Omental fat pad (tissue), 4 donors: ENCODE measurements at places on chromosomes 16 and 17.

- no peak for DNase-seq
Observed at GRCh38 chr17:17606416-17607000, 15.0 kb upstream of the PEMT start.

- no peak for DNase-seq
Observed at GRCh38 chr17:12744298-12744697, 45.0 kb upstream of the ARHGAP44 start.

DNA sequence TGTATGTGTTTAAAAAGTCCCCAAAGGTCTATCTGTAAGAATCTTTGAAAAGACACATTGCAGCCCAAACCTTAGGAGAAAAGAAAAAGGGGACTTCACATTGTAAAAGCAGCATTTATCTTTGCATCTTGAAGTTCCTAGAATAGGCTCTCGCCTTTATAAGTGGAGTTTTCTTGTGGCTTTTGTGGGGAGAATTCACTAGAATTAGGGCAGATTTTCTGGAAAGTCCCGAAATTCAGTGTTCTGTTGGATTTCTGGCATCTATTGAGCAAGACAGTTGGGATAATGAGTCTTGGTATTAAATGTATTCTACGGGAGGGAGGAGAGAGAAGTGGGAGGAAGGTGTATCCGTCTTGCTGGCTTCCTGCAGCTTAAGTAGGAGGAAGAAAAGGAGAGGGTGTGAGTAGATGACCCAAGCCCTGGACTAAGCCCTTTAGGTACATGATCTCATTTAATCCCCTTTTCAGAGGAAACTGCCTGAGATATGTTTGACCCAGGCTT is 62.6 kb downstream of the PRKCA start:
- no peak for DNase-seq

- no peak for DNase-seq
Observed at GRCh38 chr16:24652803-24653202, 76.6 kb upstream of the TNRC6A start.

- DNase-seq = no peak
Observed at GRCh38 chr16:67562918-67563707, 787 bp downstream of the CTCF start.

GRCh38 chr16:56422896-56423441 is 2.4 kb downstream of the AMFR start:
- no peak for DNase-seq

DNA sequence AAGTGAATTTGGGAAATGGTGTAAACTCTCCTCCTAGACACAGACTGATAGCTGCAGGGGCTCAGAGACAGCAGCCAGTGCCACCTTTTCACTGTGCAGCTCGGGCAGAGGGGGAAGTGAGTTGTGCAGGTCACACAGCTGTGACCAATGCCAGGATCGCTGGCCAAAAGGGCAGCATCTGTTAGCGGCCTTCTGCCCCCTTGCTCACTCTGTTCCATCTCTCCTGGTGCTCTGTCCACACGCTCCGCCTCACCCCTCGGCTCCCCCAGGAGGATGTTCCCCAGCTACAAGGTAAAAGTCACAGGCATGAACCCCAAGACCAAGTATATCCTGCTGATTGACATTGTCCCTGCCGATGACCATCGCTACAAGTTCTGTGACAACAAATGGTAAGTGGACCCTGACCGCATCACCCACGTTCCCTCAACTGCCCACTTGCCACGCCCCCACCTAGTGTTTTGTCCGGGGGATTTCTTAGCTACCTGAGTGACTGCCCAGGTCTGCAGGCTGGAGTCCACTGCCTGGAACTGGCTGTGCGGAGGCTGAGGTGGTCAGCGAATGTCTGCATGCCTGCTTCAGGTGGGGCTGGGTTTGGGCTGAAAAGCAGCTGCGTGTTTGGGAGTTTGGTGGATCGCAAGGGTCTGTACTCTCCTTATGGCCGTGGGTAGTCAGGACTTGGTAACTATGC is 13.5 kb downstream of the TBX4 start:
- DNase-seq = no peak

GRCh38 chr17:44187131-44187899 is 543 bp downstream of the TMUB2 start:
- DNase-seq = peak; percentile 59

GRCh38 chr16:4561596-4561995 is 5.5 kb downstream of the C16orf96 start:
- no peak for DNase-seq

DNA sequence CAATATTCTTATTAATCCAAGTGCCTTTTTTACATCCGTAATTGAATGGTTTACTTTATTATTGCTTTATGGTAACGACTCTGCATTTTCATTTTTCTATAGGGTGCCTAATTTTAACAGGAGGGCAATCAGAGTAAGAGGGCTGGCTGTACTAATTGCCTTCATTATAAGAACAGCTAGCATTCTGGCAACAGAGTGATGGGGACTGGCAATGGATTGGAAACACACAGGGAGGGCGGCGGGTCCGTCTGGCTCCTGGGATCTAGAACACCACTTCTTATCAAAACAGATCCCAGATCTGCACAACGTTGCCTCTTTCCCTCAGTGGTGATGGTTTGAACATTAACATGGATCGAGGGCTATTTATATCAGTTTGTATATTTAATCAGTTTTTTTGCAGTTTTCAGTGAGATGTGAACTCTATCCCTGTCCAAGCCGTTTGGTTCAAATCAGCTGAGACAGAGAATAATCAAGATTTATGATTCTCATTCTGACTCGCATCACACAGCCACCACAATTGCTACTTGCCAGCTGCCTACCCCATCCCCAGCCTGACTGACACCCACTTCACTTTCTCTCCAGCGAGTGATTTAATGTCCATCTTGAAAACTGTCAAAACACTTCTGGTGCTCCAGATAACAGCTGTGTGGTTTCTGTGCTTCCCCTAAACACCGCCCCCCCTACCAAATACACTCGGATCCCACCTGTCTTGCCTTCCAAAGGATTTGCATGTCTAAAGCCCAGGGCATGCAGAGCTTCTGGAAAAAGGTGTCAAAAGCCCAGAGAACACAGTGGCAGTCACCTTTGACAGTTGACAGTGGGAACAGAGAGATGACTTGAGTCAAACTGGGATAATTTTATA is 327.9 kb downstream of the HS3ST4 start:
- DNase-seq = no peak

DNA sequence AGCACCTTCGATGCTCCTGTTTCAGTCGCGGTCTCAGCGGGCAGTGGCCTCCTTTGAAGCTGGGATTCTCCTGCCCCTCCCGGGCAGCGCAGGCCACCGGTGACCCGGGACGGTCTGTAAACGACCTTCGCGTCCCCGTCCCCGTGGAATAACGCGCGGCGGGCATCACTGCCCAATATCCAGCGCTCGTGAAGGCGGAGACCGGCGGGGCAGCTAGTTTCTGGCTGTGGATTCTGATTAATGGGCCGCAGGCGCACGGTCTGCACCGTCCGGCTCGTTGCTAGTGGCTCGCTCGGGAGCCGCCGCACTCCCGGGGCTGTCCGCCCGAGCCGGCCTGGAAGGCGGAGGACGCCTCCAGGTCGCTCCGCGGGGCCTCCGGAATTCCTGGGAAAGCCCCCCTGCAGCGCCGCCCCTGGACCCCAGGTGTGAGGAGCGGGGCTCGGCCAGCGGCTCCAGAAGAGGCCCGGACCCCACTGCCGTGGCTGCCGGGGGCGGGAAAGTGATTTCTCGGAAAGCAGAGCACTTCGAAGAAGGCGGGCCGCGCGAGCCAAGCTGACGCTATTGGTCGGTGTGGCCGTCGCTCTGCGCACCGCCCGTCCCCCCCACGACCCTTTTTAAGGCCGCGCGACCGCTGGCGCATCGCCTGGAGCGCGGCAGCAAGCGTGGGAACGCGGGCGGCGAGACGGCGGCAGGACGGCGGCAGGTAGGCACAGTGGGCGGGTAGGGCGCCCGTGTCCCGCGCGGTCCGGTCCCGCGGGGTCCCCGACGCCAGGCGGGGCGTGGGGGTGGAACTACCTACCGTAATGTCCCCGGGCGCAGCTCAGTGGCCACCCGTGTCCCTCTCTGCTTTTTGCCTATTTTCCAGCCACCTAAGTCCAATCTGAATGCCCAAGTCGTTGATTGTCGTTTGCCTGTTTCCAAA is at the start of gene IRF8:
TSS of gene IRF8 (plus strand) at position 642 of the 922 bp plus-strand sequence. CDS start 3,854 bp downstream, outside the sequence.
- no peak for DNase-seq

- DNase-seq = no peak
Observed at GRCh38 chr17:43813386-43813785, 19.6 kb downstream of the MPP3 start.

DNA sequence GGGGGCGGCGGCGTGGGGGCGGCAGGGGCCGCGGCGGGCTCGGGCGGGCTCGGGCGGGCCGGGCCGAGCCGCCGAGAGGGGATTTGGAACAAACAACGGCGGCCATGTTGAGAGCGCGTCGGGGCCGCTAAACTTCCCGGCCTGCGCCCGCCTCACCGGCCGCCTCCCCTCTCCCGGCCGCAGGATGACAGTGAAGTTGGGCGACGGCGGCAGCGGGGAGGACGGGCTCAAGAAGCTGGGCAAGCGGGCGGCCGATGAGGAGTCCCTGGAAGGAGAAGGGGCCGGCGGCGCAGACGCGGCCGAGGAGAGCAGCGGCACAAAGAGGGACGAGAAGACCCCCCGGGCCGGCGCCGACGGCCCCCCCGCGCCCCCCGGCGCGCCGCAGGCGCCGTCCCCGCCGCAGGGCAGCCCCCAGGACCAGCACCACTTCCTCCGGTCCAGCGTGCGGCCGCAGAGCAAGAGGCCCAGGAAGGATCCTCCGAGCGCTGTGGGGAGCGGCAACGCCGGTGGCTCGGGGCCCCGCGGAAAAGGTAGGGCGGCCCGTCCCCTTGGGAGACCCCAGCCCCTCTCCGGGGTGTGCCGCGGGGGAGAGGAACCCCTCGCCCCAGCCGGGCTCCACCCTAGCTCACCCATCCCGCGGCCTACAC is 2.4 kb downstream of the CRAMP1 start:
- no peak for DNase-seq

- DNase-seq = no peak
Observed at GRCh38 chr16:14071576-14072271, 605 bp downstream of the MRTFB start.

DNA sequence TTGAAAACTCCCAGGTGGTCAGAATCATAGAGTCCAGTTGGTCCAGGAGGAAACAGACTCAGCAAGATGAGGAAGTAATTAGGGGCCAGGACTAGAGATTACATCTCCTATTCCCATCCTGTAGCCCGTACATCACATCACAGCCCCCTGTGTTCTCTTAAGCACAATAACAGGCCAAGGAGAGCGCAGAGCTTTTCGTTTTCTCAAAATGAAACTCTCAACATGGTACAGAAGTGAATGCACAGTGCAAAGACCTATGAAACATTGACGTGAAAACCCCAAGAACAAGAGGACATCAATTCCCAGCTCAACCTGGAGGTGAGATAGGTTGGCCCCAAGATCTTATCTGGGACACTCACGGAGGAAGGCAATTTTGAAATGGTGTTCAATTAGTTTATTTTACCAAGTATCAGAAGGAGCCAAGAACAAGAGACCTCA is 9.0 kb downstream of the PIK3R5 start:
- DNase-seq = no peak

DNA sequence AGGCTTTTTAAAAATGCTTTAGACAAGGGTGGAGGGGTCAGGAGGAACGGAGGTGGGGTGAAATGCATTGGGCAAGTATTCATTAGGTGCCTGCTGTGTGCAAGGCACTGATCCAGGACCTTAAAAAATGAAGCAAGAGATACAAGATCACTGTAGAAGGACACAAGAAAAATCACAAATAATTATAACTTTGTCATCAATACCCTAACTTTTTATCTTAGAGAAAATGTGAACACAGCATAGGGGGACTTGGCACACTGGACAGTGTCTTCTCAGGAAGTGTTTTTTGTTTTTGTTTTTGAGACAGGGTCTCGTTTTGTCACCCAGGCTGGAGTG is 7.0 kb downstream of the EPOP start:
- no peak for DNase-seq

DNA sequence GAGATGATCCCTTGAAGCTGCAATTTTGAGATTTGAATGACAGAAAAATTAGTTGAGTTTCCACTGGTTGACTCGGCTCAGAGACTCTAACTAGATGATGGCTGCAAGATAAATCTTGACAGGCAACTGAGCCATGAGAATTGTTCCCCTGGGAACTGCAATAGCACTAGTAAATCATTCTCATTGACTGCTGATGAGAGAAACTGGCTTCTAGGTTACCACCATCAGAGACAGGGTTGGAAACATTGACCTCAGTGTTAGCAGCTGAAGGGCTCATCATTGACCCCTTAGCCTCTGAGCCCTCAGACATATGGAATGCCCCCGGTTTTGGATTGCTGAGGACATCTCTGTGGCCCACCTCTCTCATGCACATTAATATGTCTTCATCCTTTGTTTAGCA is 125.4 kb upstream of the COX10 start:
- DNase-seq = no peak

DNA sequence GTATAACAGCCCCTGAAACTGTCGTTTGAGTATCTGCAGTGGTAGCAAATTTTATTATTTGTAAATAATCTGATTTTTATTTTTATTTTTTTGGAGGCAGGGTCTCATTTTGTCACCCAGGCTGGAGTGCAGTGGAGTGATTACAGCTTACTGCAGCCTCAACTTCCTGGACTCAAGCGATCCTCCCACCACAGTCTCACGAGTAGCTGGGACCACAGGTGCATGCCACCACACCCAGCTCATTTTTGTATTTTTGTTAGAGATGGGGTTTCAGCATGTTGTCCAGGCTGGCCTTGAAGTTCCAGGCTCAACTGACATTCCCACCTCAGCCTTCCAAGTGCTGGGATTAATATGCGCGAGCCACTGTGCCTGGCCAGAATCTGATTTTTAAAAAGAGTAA is 2.8 kb downstream of the NDEL1 start:
- DNase-seq = no peak

DNA sequence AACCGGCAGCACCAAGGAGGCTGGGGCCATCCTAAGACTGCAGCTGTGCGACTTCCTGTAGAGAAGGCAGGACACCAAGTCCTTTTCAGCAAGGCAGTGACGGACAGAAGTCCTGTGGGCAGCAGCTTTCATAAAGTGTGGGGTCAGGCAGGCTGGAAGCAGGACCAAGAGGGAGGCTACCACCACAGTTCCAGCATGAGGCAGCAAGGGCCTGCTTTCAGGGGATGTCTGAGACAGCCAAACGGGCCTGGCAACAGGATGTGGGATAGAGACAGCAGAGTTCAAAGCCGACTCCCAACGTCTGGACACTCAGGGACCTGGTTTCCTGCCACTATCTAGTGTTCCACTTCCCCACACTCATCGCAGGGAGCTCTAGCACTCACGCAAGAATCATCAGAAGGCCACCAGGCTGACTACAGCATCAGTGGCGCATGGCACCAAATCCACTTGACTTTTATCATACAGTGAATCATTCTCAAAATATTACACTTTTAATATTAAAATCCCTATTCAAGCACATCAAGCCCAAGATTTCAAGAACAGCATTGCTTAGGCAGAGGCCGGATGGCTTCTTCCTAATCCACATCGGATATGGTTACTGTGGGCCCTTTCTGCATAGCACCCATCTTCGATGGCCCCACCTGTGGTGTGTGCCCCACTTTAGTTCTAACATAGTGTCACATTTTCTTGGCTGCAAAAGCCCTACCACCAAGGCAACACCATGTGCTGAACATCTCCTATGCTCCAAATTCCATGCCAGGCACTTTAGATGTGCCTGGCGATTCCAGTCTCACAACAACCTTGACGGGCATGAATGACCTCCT is 5.2 kb downstream of the USP7 start:
- DNase-seq = no peak

GRCh38 chr17:43006639-43007551 is at the start of gene IFI35:
TSS of gene IFI35 (plus strand) at chr17:43006784. CDS start at chr17:43006948, 164 bp downstream.
- DNase-seq = peak; percentile 50

- no peak for DNase-seq
Observed at GRCh38 chr17:80783971-80784370, 207.7 kb upstream of the CHMP6 start.
